Tibial artery (tissue), 4 donors: ENCODE measurements at places on chromosomes 12 and 14.
A peak's percentile ranks its signal among the peaks of the same experiment; 100 is the strongest.

DNA sequence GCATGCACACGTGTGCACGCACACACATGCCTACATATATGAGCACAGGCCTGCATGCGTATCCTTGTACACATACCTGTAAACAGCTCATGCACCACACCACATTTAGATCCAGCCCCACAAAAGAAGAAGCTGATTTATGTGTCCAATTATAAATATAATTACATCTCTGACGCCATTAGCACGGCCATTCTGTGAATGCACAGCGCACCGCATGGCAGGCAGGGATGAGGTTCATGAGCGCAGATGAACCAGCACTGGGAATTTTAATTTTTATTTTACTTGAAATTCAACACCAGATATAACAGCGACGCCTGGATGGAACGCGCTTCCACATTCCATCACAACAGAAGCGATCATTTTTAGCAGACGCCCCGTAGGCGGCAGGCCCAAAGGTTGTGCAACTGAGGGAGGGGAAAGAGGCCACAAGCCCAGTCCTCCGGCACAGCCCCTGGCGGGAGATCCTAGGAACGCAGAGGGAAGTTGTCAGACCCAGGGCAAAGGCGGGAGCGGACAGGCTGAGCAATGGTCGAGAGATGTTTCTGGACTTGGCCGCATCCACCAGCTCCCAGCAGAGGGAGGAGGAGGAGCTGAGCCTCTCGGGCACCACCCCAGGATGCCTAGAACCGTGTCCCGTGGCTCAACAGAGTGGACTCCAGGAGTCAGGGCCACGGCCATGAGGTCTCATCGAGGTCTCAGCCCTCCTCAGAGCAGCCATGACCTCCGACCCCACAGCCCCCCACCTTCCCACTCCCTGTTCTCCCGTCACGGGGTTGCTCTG lies 37.9 kb upstream of the GALNT9 start:
- DNase-seq, result peak; percentile 59

- DNase-seq, result no peak
These were observed 39.0 kb upstream of the ITPR2 start for GRCh38 chr12:26871985-26872384.

GRCh38 chr12:25005376-25005775 lies 56.5 kb upstream of the BCAT1 start:
- DNase-seq, result no peak

DNA sequence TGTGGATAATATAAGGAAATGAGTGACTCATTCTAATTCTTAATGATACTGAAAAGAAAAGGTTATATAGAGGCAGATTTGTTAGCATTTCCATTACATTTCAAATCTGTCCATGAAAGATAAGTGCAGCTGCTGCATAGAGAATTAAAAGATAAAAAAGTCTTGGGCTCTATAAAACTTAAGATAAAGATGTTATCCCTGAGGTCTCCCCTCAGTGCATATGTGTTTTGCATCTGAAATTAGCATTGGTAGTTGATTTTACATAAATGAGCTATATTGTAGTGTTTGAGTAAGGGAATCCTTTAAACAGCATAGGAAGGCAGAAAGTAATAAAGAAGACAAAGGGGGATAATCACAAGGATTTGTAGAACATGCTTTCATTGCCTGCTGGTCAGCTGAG lies 206.2 kb downstream of the FSCB start:
- DNase-seq, result no peak

DNA sequence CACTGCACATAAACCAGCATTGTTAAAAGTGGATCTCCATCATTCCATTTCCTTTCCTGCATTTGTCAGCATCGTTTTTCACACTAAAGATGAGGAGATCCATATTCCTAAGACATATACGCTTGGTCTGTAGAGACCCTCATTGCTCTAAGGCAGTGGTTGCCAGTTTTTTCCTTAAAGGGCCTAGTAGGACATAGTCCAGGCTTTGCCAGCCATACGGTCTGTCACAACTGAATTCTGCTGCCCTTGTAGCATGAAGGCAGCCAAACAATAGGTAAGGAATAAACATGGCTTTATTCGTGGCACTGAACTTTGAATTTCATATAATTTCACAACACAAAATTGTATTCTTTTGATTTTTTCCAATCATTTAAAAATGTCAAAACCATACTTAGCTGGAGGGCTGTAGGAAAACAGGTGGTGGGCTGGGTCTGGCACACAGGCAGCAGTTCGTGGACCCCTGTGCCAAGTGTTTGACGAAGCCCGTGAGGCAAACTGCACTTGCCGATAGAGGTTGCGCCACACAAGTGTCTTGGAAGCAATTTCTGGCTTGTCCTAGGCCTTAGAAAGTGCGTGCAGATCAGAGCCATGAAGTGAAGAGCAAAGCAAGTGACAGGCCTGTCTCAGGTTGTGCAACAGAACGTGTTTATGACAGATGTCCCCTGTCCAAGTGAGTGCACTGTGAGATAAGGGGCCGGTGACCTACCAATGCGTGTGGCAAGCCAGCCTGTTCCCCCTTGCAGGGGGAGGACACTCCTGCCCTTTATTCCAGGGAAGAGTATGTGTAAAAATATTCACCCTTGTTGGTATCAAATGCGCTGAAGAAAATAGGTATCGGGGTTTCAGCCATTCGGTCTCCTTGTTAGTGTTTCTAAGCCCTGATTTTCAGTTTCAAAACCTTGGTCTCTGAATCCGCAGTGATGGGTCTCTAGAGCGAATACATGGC lies 916 bp upstream of the CHPT1 start:
- peak; percentile 72 for DNase-seq

- DNase-seq, result no peak
These were observed 15.8 kb upstream of the TEX22 start for GRCh38 chr14:105382343-105383082.

DNA sequence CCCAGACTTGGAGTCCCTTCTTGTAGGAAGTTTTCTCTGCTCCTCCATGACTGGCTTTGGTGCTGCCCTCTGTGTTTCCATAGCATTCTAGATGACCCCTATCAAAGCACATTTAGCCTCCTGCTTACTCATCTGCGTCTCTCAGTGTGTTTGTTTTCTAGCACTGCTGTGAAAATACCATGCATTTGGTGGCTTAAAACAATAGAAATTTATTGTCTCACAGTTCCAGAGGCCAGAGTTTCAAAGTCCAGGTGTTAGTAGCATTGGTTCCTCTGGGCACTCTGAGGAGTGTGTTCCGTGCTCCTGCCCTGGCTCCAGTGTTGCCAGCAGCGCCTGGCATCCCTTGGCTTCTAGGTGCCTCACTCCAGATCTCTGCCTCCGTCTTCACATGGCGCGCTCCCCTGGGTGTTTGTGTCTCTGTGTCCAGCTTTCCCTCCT lies 86.1 kb downstream of the CACNA1C start:
- DNase-seq, result no peak

DNA sequence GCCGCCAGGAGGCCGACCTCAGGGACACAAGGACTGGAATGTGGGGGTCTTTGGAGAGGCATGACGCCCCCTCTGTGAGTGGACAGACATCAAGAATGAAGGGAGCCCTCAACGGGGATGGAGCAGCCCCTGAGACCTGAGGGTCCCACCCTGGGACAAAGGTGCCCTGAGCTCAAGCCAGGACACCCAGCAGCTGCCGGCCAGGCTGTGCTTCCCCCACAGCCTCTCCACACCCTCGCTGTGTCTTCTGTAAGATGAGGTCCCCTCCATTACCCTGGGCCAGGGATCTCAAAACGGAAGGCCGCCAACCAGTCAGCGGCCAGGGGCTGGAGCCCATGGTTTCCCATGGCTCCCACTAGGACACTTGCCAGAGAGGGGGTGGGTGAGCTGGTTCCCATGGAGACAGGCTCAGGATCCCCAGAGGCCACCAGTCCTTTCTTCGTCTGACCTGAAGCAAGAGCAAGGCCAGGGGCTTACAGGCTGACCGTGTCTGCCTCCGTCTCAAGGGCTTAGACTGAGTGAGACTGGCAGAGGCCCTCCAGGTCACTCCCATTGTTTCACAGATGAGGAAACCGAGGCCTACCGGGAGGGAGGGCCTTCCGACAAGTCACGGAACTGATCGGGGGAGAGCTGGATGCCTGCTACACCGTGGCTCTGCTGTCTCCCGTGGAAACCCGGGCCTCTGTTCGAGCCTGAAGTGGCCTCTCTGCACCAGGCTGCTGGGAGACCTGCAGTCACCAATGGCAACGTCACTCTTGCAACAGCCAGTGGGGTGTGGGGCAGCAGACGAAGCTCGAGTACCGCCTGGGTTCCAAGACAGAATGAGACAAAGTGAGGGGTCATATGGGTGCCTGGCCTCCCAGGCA lies 91.7 kb upstream of the DIO3 start:
- no peak for DNase-seq

DNA sequence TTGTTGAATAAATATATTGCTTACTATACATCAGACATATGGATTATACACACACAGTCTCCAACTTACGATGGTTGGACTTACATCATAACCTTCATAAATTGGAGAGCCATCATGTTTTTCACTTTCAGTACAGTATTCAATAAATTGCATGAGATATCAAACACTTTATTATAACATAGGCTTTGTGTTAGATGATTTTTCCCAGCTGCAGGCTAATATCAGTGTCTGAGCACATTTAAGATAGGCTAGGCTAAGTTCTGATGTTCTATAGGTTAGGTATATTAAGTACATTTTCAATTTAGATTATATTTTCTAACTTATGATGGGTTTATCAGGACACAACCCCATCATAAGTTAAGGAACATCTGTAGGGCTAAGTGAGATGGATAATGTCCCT lies 17.9 kb upstream of the KRR1 start:
- no peak for DNase-seq

DNA sequence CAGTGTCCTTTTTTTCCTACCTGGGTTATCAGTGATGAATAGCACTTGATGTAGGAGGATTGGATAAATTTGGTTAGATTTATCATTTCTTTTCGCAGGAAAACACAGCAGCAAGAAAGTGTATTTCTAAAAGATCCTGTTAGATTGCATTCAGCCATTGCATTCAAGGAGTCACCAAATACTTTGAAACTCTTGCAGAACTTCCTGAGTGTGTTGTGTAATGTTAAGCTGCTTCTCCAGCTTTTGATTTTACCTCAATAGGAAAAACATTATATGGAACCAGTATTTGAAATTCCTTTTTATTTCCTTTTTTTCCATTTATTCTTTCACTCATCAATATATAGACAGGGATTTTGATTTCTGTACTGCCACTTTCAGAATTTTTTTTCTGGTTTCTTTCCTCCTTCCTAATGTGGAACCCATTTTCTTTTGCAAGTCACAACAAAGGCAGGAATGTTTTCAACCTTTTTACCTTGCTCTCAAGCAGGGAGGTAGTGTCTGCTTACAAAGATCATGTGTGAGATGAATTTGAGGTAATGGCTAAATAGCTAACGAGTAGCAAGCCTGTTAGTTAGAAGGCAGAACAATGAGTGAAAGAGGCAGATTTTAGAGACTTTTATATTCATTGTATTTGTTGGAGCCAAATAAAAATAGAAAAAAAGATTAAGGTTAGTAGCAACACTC lies 56.2 kb downstream of the PPHLN1 start:
- no peak for DNase-seq

DNA sequence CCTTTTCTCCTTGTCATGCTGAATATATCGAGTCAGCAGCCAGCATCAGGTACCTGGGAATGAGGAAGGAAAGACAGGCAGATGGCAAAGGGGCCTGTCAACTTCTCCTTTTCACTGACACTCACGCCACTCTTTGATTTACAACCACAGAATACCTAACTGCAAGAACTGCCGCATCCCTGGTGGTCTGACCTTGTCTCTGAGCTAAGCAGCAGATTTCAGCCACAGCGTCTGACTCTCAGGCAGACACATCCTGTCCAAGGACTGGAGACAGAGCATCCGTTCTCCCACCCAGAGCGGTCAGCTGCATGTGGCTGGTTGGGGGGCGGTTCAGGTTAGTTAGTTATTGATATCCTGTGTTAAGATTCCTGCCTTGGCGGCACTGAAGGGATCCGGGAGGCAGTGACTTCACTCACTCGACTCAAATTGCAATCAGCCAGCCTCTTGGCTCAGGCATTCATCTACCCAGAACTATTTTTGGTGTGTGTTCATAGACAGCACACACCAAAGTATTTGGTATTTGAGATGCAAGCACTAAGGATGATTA lies 11.2 kb upstream of the MAP1LC3B2 start:
- no peak for DNase-seq

- DNase-seq, result no peak
These were observed 46.5 kb downstream of the FBXO34 start for GRCh38 chr14:55317542-55318306.

DNA sequence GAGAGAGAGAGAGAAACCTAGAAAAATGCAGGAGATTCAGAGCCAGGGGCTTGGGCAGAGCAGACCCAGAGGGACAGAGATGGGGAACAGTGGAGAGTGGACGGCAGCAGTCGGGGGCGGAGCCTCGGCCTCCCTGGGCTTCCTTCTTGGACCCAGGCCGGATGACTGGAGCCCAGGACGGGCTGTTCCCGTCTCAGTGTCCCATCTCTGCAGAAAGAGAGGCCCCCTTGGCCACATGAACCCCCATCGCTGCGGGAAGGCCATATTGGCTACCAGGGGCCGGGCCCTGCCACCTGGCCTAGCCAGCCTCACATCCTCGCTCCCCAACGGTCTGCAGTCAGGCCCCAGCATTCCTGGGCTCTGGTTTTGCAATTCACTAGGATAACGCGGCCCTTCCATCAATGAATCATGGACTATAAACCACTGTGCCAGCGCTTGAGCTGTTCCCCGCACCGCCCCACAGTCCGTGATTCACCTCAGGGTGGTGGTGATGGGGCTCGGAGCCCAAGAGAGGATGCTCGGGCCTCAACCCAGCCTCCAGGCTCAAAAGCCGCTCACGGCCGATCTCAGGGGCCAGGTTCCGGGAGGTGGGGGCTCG lies 116.5 kb downstream of the RFLNA start:
- peak; percentile 91 for DNase-seq

DNA sequence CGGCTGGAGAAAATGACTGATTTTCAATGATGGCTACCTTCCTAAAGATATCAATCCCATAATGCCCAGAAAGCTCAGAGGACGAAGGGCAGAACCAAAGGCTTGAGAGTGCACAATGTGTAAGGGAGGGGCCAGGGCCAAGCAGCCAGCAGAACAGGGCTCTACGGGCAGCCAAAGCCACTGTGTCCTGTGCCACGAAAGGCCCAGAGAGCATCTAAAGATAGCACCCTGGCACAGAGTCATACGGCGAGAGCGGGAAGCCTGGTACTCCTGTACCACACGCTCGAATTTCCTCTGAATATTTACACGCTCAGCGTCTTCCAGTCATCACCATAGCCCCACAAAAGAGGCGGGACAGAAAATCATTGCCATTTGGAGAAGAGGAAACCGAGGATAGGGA lies 39.5 kb downstream of the PRMT8 start:
- no peak for DNase-seq

GRCh38 chr14:38127356-38127755 lies 80.3 kb upstream of the SSTR1 start:
- no peak for DNase-seq

DNA sequence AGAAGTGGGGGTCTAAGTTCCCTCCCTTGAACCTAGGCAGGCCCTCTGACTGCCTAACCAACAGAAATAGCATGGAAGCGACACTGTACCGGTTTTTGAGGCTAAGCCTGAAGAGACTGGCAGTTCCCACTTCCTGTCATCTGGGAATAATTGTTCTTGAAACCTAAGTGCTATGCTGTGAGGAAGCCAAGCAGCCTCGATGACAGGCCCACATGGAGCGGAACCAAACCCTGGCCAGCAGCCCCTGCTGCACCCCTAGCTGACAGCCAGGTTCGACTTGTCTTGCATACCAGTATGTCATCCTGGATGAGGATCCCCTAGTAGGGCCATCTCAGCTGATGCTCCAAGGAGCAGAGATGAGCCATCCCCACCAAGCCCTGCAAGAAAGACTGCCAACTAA lies 6.4 kb upstream of the GPR68 start:
- DNase-seq, result no peak
